ENCODE measurements at places on chromosomes 6 and 20. TPM values are rescaled to one million over a fixed set of nuclear protein-coding genes. Genes with fewer than 3 reads are reported as not detected.

DNA sequence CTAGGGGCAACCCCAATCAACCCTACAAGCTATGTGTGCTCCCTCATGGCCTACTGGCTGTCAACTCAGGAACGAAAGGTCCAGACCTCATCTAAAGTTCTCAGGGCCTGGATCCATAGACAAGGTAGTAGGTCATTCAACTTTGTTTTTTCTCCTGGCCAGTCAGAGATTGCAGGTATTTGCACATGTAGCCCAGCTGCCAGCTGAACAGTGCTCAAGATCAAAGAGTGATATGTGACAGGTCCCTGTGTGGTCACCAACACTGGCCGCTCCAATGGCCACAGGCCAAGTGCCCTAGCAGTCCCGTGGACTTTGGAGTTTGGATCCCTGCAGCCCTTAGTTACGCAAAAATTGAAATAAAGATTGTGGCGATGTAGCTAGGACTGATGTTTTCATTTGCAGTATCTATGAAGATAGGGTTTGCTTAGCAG, 60.6 kb upstream of the ATXN1 start:
- H3K4me3 ChIP-seq = no peak overlapping the region
- no peak for DNase-seq
- no peak overlapping the region for H3K27ac ChIP-seq
- no peaks in the 10 kb centered on the region for H3K4me1 ChIP-seq

DNA sequence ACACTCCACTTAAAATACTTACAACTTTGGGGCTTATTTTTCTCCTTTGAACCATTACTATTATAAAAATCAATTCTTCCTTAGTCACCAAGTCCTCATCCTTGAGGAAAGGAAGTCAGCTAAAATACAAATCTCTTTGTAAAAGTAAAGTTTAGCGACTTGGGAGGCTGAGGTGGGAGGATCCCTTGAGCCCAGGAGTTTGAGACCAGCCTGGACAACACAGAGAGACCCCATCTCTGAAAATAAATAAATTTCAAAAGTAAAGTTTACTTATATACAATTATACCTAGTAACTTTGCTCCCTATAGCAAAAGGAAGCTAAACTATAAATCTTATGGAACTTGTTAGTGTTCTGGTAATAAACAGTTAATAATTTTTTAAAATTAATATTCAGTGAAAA, 40.4 kb downstream of the MYB start:
- H3K27me3 ChIP-seq = no peaks in the 10 kb centered on the region
- no peak for DNase-seq
- no peak overlapping the region for H3K4me3 ChIP-seq
- H3K27ac ChIP-seq = no peak overlapping the region

OPN5 gene
- not detected for total RNA-seq

DNMT3B gene
- 74.8 TPM for total RNA-seq

DNA sequence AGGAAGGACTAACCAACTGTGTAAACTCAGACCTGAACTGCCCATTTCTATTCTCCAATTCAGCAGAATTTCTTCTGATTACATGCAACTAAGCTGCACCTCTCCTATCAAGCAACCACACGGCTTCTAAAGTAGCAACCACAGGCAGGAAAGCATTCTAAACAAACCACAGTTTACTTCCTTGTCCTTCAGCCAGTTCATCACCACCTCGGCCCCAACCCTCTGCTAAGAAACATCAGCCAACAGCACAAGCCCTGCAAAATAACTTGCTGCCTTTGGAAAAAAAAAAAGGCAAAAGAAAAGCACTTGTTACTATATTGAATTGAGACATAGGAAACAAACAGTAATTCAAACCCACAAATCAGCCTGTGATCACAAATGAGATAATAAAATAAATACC, 140.3 kb downstream of the NFATC2 start:
- H3K4me3 ChIP-seq = no peak overlapping the region
- no peaks in the 10 kb centered on the region for H3K4me1 ChIP-seq
- no peaks in the 10 kb centered on the region for H3K27me3 ChIP-seq
- no peak for DNase-seq
- H3K27ac ChIP-seq = no peak overlapping the region

All from K562 (cell line).